ENCODE measurements at places on chromosomes 12 and 14. TPM values are rescaled to one million over a fixed set of nuclear protein-coding genes. Genes with fewer than 3 reads are reported as not detected.

The ADAM20 gene
- 0.15 TPM for polyA plus RNA-seq

The KLRF1 gene
- not detected for polyA plus RNA-seq

- no peak for DNase-seq
Observed at GRCh38 chr12:124513297-124513867, 54.0 kb downstream of the NCOR2 start.

GRCh38 chr12:47819138-47819895, 386 bp downstream of the HDAC7 start:
- no peak for DNase-seq

Measured in muscle of arm (tissue), 14 donors.